T-helper 2 cell (primary cell): ENCODE measurements at places on chromosomes 2 and 18.

- no peak for DNase-seq
Measured at GRCh38 chr2:189258616-189259365, 79.2 kb upstream of the COL5A2 start.

DNA sequence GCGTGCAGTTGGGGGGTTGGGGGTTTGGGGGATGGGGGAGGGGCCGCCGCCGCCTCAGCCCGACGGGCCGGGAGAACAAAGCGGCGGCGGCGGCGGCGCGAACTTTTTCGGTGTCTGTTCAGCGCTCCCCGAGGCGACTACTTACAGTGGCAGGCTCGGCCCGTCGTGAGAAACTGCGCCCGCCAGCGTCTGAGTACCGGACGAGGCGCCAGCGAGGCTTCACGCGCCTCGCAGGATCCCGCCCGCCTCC lies 172 bp downstream of the PRKD3 start:
- DNase-seq = no peak

- no peak for DNase-seq
Measured at GRCh38 chr18:21826641-21827302, 86.2 kb downstream of the MIB1 start.

DNA sequence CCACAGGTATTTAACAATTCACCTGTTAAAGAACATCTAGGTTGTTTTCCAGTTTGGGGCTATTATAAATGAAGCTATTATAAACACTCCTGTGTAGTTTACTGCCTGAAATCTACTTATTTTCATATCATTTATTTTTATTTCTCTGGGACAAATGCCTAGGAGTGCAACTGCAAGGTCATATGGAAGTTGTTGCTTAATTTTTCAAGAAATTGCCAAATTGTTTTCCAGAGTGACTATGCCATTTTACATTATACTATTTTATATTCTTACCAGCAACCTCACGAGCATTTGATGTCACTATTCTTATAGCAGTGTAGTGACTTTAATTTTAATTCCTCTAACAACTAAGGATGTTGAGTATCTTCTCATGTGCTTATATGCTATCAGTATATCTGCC lies 298.4 kb downstream of the EXOC6B start:
- no peak for DNase-seq

GRCh38 chr2:52034706-52035105 lies 1002.8 kb upstream of the NRXN1 start:
- DNase-seq = no peak

DNA sequence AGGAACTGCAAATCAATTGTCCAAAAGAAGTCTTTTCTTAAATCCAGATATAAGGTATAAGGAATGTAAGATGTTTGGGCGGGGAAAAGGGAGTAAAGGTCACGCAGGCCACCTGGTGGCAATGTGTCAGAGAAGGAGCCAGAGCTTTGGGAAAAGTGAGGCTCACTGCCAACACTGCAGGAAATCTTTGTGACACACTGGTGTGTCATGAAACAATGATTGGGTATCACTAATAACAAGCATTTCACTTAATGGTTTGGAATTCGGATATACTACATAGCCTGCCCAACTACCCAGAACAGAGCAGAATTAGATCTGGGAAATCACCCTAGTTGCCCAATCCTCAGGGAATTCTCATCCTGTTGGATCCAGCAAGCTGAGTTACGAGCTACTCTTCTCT lies 61.0 kb downstream of the RBMS1 start:
- DNase-seq = no peak

DNA sequence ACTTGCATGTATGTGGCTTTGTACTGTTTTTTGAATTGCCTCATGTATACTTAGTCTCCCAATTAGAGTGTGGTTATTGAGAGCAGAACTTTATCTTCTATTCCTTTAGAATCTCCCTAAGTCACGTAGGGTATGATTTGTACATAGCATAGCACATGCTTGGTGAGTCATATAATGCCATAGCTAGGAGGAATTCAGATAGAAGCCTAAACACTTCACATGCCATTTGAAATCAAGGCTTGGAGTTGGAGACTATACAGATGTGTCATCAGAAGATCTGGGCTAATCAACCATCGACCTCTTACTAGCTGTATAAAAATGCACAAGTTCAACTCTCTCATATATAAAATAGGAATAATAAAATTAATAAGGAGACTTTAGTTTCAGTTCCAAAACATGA lies 222.6 kb upstream of the ST6GAL2 start:
- no peak for DNase-seq

GRCh38 chr18:24009651-24010333 lies 4.8 kb upstream of the TTC39C start:
- no peak for DNase-seq

GRCh38 chr2:579351-579886 lies 97.8 kb downstream of the TMEM18 start:
- no peak for DNase-seq

- DNase-seq = no peak
Measured at GRCh38 chr2:88707003-88707402, 15.5 kb downstream of the RPIA start.
